ENCODE measurements at places on chromosomes 12 and 14.
A peak's percentile ranks its signal among the peaks of the same experiment; 100 is the strongest.

DNA sequence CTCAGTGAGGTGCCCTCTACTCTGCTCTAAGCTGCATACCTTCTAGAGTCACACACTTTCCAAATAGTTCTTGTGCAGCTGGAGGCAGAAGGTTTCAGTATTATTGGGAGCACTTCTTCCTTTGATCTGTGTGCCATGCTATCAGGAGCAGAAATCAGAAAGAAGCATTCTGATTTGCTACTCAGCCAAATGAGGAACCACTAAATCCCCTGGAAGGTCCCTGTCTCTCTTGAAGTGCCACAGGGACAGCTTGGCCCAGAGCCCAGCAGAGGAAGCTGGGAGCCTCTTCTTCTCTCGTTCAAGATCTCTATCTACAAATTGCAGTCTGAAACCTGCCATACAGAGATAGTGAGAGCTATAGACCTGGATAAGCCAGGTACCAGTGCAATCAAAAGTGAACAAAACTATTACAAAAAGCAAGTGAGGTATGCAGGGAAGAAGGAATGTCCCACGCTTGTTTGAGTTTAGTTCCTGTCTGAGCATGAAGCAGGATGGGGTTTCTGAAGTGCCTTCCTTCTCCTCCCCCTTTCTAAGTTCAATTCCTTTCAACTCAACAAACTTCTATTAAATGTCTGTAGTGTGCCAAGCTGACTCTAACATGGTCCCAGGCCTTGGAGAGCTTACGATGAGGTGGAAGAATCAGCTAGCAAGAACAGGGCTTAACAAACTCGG is 100.9 kb upstream of the PARP11 start:
- no peak for DNase-seq

GRCh38 chr12:94495445-94496115 is 35.9 kb upstream of the CEP83 start:
- DNase-seq, result no peak

DNA sequence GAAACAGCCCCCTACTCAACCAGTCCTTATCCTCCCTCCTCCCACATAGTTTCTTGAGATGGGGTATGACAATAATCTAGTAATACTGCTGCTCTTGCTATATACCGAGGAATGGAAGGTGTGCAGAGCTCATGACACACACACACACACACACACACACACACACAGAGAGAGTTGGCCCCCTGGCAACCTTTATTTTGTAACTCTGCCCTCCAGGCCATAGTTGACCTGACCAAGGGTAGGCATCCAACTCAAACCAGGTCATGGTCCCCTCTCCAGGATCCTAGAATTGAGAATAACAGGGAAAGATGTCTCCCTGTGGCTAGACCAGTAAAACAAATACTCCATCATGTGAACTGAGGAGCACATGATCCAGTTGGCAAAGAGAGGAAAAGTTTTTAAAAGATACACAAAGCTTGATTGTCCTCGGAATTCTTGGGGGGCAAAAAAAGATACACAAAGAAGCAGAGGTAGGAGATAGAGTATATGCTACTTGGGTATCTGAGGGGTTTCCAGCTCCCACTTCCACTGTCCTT is 11.3 kb downstream of the ERO1A start:
- no peak for DNase-seq

GRCh38 chr14:33812601-33813000 is 138.3 kb downstream of the EGLN3 start:
- DNase-seq, result no peak

DNA sequence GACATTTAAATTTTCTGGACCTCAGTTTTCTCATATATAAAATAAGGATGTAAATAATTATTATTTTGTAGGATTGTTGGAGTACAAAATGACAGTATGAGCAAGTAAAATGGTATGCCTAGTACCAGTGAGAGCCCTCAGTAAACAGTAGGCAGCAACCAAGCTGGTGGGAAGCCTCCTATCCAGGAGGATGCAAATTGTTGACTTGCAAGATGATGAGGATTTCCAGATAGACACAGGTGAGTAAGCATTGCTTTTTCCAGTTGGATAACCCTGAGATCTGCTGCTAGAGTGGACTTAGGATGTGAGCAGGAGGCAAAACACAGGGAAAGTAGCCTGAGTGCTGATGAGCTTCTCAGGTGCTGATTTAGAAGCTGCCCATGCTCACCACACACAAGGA is 28.2 kb upstream of the AMIGO2 start:
- no peak for DNase-seq

- DNase-seq, result no peak
These were observed 5.3 kb downstream of the C2CD5 start for GRCh38 chr12:22539055-22539454.

- no peak for DNase-seq
These were observed 447.5 kb downstream of the GXYLT1 start for GRCh38 chr12:41697161-41697560.

- no peak for DNase-seq
These were observed 124.7 kb upstream of the PWP1 start for GRCh38 chr12:107560899-107561285.

DNA sequence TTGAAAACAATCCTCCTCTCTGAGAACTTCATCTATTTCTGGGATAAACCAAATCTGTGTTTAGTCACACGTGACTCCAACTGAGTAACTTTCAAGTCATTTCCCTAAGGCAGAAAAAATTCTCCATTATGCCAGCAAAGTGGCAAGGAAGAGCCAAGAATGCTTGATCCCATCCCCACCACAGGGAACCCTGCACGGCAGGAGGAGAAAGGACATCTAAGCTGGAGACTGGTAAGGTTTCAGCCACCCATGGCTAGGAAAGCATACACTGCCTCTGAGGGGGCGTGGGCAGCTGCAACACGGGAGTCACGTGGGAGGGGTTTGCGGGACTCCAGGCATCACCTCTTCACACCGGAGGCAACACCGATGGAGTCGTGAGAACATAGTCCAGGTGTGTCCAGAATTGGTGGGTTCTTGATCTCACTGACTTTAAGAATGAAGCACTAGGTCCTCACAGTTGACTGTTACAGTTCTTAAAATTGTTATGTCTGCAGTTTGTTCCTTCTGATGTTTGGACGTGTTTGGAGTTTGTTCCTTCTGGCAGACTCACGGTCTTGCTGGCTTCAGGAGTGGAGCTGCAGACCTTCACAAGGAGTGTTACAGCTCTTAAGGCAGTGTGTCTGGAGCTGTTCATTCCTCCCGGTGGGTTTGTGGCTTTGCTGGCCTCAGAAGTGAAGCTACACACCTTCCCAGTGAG is 2.7 kb upstream of the SIVA1 start:
- no peak for DNase-seq

- DNase-seq, result no peak
These were observed 7.3 kb downstream of the VAMP1 start for GRCh38 chr12:6463216-6463615.

- DNase-seq, result no peak
These were observed 255.2 kb downstream of the SYT1 start for GRCh38 chr12:79119796-79120195.

- no peak for DNase-seq
These were observed 12.9 kb upstream of the NEMF start for GRCh38 chr14:49865431-49865859.

GRCh38 chr12:46489951-46490388 is 117.4 kb upstream of the SLC38A2 start:
- DNase-seq, result no peak

DNA sequence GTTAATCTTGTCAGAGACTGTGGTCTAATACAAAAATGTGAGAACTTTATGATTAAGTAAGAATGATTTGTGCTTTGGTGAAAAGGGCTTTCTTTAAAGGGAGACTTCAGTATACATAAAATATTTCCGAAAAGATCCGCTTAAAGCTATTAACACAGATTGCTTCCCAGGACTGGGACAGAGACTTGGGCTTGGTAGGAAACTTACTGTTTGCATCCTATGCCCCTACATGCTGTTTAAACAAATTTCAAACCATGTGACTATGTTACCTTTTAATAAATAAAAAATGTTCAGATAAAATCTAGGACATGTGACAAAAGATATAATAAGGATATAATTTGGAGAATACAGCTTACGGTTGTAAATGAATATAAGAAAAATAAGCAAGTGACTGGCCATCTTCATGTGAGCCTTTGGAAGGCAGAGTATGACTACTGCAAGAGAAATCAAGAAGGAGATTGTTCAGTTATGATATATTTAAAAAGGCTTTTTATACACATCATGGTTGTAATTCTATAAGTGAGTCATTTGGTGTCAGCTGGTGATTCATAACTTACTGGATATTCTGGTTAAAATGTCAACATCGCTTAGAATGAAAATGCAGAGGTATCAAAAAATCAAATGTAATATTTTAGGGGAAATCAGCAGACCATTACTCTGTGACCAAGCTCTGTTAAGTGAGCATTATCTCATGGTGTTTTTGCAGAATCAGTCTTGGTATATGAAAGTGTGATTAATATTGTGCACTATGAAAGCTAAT is 234.7 kb upstream of the E2F7 start:
- no peak for DNase-seq

- no peak for DNase-seq
These were observed 78.6 kb upstream of the PLEKHG7 start for GRCh38 chr12:92624236-92624635.

DNA sequence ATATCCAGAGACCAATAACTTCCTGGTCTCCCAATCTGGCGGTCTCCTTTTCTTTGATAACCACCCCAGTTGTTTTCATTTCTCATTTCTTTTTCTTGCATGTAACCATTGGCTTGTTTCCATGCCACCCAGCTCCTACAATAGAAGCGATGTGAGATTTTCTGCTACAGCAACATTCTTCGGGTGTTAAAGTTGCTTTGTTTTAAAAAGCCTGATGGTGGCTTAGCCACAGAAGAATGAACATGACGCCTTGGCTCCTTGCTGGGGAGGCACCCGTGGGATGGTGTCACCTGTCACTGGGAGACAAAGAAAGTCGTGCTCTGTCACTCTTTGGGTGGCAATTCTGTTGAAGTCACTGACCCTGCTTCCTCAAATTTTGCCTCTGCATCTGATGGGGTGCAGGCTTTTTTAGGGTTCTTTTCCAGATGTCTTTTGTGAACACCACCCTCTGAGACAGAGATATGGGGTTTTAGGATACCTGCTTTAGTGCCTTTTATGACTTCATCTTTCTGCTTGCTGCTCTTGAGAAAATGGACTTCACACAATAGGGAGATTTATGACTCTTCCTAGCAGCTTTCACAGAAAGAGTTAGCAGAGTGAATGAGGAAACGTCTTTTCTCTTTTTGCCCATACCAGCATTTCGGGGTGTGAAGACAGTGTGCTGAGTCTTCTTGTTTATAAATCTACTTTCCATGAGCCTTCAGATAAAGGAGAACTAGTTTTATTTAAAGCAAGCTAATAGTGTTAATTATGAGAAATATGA is 265.3 kb upstream of the TBX3 start:
- DNase-seq, result no peak

DNA sequence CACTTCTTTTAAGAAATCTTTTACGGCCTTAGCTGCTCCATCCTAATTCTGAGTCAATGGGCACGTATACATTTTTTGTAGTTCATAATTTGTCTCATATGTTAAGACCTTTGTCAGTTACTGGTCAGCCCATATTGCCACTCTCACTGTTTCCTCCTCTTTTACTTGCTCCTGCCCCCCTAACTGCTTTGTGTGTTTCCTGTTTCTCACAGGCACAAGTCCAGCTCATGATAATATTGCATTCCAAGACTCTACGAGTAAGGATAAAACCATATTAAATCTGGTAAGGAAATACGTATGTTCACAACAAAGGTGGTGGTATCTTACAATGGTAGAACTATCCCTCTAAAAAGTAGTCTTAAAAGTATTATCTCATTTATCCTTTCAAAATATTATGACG is 111.7 kb downstream of the DNAI7 start:
- no peak for DNase-seq

- no peak for DNase-seq
These were observed 14.2 kb downstream of the ZNF641 start for GRCh38 chr12:48336564-48336963.

DNA sequence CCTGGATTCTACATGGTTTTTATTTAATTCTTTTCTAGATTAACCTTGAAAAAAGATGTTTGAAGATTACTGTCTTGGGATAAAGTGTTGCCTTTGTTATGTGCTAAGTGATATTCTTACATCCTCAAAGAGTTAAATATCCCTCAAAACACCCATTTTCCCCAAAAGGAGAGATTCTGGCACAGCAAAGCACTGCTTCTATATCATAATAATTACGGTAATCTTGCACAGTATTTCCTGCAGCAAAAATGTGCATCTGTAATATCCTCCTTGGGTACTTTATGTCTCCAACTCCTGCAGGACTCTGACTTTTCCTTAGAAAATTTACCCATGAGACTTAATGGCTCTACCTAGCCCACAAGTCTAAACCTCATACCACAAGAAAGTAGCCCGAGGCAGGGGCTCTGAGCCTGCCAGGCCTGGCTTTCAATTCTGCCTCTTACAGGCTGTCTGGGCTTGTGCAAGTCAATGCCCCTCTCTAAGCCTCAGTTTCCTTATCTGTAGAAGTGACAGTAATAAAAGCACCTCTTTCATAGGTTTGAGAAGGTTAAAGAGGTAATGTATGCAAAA is 45.8 kb downstream of the SVOP start:
- no peak for DNase-seq

- no peak for DNase-seq
These were observed 155.5 kb downstream of the PTPRO start for GRCh38 chr12:15477761-15478160.

DNA sequence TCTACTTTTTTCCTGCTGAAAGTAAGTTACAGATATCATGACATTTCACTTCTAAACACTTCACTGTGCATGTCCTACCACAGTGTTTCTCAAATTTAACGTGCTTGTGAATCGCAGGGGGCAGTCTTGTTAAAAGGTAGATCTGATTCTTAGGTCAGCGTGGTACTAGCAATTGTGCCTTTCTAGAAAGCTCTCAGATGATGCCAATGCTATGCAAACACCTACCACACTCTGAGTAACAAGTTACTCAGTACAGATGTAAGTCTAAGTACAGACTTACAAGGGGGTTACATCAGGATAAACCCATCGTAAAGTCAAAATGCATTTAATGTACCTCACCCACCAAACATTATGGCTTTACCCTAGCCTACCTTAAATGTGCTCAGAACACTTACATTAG is 22.4 kb downstream of the TM7SF3 start:
- DNase-seq, result no peak

- DNase-seq, result no peak
These were observed 24.6 kb downstream of the RIMKLB start for GRCh38 chr12:8722286-8722800.

- DNase-seq, result no peak
These were observed 16.6 kb upstream of the TCP11L2 start for GRCh38 chr12:106285982-106286381.

GRCh38 chr14:65228436-65228835 is 126.1 kb upstream of the MAX start:
- peak; percentile 64 for DNase-seq

Data from GM18507 (cell line).